ENCODE measurements at places on chromosomes 3 and 15.

DNA sequence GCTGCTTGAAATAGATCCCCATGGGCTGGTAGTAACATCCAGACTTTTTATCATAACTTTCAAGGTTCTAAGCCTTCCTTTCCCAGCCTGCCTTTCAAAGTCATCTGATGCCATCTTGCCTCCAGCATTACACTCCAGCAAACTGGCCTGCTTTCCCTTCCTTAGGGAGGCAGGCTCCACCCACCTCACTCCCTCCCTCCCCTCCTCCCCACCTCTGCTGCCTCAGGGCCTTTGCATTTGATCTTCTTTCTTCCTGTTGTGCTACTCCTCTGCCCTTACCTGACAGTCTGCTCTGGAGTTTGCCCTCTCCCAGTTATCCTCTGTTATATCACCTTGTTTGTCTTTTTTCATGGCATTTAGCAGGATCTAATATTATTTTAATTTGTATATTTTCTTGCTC, 319.5 kb downstream of the KCNH8 start:
- peak; percentile 24 for DNase-seq

GRCh38 chr3:113606539-113607218, 74.3 kb downstream of the SIDT1 start:
- no peak for DNase-seq

DNA sequence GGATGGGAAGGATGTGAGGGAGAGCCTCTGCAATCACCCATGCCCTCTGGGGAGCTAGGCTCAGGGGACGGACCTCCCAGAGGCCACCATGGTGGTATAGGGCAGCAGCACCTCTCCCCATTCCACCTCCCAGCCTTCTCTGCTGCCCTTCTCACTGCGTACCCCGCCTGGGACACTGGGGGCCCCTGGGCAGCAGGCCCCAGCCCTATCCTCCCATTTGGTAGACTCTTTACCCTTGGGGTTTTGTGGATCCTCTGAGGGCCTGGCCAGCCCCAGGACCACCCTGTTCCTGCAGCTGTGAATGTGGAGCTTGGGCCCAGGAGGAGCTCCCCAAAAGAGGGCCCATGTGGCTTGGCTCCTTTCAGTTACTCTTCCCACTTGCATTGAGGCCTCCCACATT, 131.9 kb downstream of the DNAJB8 start:
- DNase-seq, result no peak

- no peak for DNase-seq
These were observed 549.8 kb upstream of the AGTR1 start for GRCh38 chr3:148147903-148148302.

DNA sequence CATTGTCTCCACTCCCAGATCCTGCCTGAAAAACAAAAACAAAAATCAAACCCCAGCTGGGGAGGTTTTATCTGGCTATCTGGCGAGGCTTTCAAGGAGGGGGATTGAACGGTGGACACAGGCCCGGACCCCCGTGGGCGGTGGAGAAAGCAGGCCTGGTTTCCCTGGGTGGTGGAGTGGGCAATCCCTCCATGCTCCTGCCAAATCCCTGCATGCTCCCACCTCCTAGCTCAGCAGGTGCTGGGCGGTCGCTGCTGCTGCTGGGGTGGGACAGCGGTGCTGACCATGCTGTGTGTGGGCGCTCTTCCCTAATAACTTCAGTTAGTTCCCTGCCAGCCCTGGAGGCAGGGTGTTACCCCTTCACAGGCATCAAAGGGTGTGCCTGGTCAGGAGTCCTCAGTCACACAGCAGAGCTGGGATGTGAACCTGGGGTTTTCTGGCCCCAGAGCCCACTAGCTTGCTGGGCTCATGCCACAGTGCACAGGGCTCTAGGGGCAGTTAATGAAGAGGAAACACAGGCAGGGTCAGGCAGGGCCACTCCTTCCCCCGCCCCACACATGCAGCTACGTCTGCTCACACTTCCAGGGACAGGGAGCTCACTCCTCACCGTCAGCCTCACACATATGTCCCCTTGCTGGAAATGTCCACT, 15.9 kb upstream of the PLXND1 start:
- DNase-seq, result no peak

DNA sequence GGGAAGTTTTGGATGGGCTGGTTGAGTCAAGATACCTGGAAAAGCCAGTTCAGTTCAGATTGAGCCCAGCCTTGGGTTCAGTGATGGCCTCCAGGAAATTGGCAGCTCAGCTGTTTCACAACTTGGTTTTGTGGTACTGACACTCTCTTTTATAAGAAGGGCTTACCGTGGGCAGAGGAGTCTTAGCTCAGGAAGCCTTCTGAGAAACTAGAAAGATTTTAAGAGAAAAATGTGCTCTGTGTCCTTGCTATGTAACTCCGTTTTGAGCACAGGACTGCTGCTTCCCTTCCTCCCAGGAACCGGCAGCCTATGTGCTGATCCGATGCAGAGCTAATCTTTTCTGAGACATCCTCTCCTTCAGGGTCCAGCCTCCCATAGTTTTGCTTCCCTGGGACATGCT, 46.6 kb upstream of the RASGRP1 start:
- DNase-seq, result no peak

DNA sequence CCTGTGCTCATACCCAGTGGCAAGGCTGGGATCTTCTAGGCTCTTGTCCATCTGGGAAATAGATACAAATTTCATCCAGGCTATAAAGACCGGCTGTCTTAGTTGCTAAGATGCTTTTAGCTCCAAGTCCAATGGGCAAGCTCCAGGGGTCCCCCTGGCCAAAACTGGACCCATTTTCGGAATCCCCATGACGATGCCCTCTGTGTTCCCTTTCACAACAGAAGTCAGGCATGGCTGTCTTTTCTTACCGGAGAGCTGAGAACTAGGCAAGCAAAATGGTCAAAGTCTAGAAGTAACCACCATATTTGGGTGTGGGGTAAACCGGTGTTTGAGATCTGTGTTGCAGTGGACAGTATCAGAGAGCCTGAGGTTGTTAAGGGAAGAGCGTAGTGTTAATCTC, 1.0 kb downstream of the GLYCTK start:
- DNase-seq, result no peak

DNA sequence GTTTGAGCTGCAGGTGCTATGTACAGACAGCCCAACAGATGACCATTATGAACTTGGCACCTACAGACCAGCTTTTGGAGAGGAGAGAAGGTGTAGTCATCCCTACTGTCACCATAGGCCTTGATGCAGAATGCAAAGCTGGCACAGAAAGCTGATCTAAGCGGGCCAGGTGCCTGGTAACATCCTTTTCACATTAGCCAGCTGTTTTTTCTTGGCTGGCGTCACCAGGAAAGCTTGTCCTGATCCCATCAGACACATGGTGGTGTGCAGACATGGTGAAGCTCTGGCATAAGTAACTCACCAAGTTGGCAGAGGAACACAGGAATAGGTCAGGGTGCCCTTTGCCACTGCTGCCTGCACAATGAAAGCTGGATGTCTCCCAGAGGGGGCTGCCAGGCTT, 97.2 kb upstream of the MB21D2 start:
- DNase-seq, result no peak

DNA sequence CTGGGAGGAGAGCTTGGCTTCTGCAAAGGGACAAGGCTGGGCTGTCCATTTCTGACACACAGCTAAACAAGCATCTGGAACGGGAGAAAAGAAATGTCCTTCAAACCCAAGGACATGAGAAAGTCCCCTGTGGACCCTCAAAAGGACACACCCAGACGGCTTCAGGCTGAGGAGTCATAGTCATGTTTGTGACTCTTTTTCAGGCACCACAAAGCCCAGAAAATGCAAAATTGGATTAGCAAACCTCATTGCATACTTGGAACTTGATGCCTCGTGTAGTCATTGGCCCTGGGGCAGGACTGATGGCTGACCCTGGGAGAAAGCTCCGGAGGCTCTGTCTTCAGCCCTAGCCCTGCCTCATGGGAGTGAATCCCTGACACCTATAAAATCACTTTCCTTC, 21.5 kb downstream of the FAM174B start:
- no peak for DNase-seq

- no peak for DNase-seq
These were observed 11.1 kb downstream of the HCLS1 start for GRCh38 chr3:121649645-121650044.

GRCh38 chr3:55564726-55565125, 77.6 kb upstream of the WNT5A start:
- DNase-seq, result no peak

DNA sequence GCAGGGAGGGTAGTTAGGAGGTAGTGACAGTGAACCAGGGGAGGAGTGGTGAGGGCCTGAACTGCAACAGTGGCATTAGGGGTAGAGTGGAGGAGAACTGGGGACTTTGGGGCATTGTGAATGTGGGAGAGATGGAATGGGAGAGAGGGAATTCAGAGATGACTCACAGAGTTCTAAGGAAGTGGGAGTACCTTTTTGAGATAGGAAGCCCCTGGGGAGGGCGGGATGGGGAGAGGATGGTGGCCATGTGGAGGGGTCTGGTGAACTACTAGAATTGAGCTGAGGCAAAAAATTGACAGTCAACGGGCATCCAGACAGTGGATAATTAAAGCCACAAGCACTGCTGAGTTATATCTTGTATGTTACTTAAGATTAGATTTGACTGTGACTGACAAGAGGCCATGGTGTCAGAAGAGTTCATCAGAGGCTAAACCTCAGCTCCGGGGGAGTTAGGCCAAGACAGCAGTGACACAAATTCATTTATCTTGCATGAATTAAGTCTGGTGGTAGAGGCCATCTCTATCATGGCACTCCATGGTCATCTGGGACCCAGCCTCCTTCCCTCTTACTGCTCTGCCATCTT, 34.0 kb downstream of the PLEKHO2 start:
- no peak for DNase-seq

DNA sequence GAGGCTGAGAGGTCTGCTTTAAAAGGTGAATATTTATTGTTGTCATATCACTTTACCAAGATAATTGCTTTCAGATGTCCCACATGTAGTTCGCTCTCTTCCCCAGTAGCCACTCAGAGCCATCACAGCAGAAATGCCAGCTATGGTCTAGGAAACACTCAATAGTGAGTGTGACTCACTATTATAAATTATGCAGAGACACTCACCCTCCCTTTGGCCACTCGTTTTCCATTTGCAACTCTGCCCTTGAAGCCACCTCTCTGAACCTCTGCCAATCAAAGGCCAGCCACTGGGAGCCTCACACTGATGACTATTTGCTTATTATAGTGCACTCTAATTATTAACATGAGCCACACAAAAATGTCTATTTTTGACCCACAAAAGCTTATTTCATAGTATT, 328.1 kb upstream of the ATP10A start:
- no peak for DNase-seq

- DNase-seq, result no peak
These were observed 1.7 kb downstream of the CNOT10 start for GRCh38 chr3:32686713-32687112.

GRCh38 chr15:37019479-37020433, 80.6 kb downstream of the MEIS2 start:
- DNase-seq, result no peak

- no peak for DNase-seq
These were observed 216.1 kb upstream of the ROPN1 start for GRCh38 chr3:124207873-124208485.
